ENCODE measurements at places on chromosomes 6 and 20.

DNA sequence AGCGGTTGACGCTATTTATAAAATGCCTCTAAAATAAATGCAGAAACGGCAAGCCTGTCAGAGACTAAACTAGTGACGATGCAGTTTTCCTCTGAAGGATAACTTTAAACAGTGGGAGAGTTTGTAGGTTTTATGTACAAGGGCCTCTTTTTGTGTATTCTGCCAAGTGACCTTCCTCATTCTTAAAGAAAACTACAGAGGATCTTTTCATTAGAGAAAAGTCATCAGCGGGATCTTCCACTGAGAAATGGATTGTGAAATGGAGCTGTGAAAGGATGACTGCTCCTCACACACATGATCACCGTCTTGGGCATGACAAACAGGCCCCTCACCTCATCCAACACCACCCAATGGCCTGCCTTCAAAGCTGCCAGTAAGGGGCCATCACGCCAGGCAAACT, 89.0 kb upstream of the LYRM2 start:
- DNase-seq: no peak

DNA sequence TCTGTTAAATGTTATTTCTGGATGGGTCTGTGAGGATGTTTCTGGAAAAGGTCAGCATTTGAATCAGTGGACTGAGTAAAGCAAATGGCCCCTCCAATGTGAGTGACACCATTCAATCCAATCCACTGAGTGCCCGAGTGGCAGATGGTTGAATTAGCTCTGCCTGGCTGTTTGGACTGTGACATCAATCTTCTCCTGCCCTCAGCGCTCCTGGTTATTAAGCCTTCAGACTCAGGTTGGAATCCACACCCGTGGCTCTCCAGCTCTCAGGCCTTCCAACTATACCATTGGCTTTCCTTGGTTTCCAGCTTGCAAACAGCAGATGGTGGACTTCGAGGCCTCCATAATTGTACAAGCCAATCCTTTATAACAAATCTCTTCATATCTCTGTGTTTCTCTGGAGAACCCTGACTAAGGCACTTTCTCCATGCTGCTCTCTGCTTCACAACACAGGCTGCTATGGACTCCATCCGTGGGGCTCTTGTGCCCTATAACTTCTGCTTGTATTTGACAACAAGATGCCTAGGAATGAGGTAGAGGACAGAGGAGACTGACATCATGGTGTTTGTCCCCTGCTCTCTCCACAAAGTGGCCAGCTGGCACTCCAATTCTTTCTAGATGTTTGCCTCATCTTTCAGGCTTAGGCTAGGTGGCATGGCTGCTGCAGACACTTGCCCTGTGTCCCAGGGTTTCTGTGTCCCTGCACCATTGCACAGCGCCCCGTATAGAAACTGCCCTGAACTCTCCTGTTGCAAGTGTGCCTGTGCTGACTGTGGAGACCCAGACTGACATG, 4.8 kb upstream of the CSTL1 start:
- no peak for DNase-seq

DNA sequence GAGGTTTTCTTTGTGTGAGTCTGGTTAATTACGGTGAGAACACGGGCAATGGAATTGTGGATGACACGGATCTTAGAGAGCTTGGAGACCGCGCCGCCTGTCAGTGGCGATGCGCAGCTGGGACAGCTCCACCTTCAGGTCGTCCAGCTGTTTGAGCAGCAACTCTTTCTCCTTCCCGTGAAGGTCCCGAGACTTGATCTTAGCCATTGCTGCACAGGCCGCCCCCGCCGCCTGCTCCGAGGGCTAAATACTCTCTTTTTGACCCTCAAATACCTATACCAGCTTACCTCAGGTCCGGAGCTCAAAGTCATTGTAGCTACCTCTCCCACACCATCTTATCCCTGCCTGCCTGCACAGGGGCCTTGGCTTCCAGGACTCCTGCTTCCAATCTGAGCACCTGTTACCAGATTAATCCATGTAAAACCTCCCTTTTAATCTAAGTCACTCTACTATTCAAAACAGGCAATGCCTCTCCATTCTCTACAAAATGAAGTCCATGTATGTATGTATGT, 100.2 kb downstream of the PREP start:
- no peak for DNase-seq

- DNase-seq: no peak
These were observed 113.7 kb downstream of the TRIM27 start for GRCh38 chr6:28809947-28810658.

DNA sequence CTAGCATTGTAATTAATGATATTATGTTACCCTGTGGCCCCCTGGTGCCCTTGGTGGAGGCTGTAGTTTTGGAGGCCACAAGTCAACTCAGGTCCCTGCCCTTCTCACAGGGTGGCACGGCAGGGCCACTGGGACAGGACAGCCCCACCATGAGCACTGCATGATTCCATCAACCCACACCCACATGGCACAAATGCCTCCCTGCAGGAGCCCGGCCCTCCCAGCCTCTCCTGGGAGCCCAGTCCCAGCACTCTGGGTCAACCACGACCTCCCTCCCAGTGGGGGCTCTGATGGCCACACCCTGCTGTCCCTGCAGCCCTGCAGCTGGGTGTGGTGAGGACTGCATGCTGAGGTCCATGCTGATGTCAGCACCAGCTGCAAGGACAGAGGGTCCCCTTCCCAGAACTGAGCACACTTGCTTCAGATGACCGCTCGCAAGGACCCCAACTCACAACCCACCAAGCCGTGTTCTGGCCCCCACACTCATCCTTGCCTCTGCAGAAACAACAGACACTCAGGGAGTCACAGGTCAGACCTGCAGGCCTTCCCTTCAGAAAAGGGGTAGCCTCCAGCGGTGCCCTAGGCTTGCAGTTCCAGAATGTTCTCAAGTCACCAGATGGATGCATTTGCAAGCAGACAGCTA, 15.7 kb upstream of the CST7 start:
- no peak for DNase-seq

- no peak for DNase-seq
These were observed 25.3 kb downstream of the MBOAT1 start for GRCh38 chr6:20186981-20187380.

DNA sequence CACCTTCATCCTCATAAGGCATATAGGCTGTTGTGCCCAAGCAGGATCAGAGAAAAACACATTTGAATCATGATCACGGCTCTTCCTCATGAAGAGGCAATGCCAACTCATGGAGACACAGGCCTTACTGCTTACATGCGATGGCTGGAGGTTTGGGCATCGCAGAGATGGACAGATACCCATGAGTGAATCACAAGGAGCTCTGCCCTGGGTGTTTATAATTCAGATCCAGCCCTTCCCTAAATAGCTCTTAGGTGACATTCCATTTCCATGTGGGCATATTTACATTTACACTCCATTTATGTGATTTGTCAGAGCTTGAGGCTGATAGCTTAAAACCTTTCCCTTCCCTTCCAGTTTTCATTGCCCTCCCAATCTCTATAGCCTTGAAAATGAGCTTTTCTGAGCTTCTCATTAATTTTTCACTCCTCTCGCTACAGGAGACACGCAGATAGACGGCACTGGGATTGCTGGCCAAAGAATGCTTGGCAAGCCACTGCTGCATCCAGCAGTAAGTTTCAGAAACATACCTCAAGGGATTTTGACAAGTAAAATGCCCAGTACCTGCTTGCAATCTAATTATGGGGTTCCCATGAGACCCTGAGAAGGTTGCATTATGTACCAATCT, 249.1 kb downstream of the TBC1D7 start:
- no peak for DNase-seq

DNA sequence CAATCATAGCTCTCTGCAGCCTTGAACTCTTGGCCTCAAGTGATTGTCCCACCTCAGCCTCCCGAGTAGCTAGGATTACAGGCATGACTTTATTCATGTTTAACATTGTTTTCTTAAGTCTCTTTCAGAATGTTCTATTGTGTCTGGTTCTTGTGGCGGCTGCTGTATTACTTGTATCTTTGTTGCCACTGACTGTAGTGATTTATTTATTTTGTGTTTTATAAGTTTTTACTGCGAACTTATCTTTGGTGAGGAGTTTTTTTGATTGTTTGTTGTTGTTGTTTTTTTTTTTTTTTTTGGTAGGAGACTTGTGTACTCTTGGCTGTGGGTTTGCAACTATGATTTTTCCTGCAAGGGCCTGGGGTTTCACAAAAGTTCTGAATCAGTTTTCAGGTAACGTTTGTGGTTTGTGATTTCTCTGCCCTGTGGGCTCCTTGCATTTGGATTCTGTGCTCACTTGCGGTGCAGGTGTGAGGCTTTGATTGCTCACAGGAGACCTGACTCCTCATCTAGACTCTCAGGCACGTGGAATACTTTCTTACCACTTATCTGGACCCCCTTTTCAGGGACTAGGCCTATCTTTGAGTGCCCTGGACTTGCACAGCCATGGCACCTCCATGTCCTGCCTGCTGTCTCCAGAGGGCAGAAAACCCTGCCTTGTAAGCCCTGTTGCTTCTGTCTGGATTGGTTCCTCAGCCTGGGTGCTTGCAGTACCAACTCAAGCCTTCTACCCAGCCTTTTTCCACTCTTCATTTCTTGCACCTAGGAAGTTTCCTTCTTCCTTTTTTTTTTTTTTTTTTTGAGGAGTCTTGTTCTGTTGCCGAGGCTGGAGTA, 25.2 kb downstream of the KIF25 start:
- no peak for DNase-seq

GRCh38 chr6:147255948-147256674, 51.9 kb downstream of the STXBP5 start:
- no peak for DNase-seq

GRCh38 chr20:17810062-17810631, 110.4 kb downstream of the BANF2 start:
- DNase-seq: no peak

DNA sequence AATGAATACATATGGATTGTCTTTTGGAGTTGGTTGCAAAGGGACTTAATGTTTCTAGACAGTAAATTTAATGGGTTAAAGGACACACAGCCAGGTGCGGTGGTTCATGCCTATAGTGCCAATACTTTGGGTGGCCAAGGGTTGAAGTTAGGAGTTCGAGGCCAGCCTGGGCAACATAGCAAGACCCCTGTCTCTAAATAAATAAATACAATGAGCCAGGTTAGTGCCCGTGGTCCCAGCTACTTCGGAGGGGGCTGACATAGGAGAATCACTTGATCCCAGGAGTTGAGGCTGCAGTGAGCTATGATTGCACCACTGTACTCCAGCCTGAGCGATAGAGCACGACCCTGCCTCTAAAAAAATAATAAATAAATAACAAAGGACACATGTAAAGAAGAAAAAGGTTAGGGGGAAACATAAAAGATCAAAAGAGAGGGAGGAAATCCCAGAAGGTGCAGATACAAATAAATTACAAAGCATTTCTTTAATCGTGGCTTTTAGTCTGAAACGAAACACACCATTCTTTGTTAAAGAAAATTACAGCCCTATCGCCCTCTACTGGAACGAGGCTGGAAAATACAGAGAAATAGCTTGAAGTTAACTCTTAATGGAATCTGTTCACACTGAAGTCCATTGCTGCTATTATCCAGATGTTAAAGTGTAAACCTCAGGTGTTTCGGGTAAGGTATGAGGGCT, 42.6 kb upstream of the SCML4 start:
- no peak for DNase-seq

DNA sequence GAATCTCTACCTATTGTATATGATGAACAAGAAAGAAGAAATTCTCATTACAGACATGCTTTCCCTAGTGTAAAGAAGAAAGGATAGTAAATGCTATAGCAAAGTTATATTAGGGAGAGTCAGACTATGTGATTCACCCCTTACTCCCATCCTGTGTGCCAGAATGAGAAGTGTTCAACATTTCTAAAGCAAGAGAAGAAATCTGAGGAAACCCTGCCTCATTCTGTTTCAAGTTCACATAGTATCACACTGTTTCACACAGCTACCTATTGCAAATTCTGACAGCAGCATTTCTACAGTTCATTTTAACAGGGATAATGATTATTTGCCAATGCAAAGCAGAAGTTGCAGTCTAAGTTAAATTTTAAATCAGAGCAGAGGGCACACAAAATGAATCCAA, 267.2 kb upstream of the TCF21 start:
- DNase-seq: no peak

DNA sequence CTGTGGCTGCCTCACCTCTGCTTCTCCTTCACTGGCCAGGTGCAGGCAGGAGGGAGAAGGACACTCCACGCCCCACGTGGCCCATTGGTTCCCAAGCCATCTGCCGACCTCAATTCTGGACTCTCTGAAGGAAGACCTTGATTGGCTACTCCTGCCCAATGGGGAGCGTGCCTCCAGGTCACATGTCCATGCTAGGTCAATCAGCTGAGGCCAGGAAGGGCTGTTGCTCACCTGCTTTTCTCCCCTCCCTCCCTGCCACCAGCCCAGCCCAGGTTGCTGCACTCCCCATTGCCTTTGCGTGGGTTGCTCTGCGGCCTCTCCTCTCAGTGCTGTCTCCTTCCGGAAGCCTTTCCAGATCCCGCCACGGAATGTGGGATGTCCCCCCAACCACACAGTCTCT, 21.9 kb upstream of the CDH4 start:
- no peak for DNase-seq

GRCh38 chr6:41252401-41253169, 24.4 kb downstream of the TREML4 start:
- DNase-seq: no peak

DNA sequence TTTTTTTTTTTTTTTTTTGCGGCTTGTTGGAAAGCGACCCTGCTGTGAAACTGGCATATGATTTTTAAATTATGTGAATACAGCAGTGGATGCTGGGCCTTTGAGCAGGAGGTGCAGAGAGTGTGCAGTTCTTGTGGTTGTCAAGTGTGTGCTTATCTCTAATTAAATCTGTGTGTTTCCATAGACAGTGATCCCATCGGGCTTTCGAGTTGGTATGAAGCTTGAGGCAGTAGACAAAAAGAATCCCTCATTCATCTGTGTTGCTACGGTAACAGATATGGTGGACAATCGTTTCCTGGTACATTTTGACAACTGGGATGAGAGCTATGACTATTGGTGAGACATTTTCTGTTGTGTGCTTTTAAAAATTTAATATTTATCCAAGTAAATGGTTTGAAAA, 52.4 kb downstream of the L3MBTL3 start:
- DNase-seq: no peak

- no peak for DNase-seq
These were observed 1241.7 kb upstream of the ADGRB3 start for GRCh38 chr6:67393356-67393755.

DNA sequence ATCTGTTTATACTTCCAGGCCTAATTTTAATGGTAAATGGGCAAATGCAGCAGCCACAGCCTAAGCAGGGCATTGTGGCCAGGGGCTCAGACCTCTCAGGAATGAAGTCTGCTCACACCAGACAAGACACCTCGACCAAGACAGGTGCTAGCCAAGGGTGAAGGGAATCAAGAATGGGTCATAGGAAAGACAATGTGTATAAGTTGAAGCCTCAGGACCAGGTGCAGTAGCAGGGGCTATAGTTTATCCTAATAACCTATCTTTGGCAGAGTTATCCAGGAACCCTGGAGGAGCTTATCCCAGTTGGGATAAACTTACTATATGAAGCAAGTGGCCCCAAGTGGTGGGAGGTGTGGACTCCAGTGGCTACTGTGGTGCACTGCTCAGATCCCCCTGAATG, 165.0 kb upstream of the TAB2 start:
- DNase-seq: no peak
